Activated CD4-positive, alpha-beta memory T cell treated with anti-CD3 and anti-CD28 coated beads, Interleukin-2, amount 10 ng/mL, durations not matched to agents 7 days and 5 days (primary cell): ENCODE measurements at places on chromosomes 2 and 18.

- DNase-seq: peak; percentile 11
Measured at GRCh38 chr2:241777686-241778627, 1.3 kb downstream of the GAL3ST2 start.

DNA sequence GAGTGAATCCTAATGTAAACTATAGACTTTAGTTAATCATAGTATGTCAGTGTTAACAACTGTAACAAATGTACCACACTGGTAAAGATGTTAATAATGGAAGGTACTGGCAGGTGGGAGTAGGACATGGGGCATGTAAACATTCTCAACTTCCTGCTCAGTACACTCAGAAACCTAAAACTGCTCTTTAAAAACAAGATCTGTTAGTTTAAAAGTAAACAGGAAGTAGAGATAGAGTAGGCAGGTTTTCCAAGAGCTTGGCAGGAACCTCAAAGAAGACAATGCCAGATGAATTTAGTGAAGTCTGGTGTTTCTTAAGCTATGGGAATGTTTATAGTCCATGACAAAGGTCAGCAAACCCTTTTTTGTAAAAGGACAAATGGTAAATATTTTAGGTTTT lies 46.6 kb downstream of the CCDC138 start:
- no peak for DNase-seq

DNA sequence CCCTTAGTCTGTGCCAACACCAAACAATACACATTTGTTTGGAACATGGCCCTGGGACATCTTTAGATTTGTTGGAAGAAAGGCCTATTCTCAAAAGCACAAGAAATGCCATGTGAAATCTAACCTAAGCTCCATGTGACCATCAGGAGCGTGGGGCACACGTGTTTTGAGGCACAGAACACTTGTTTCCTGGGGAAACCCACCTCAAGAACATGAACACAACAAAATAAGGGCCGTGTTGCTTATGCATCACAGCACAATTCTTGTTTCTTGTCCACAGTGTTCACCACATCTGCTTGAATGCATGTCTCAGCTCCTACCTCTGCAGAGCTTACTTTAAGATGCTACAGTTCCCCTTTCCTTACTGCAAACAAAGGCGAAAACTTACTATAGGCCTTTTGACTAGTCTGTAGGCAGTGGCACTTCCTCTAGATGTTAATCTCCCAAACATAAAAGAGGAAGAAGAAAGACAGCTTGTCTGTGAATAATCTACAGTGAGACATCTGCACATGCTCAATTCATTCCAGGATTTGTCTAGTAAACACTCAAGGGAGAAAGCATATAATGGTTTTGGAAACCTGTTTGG lies 165.0 kb downstream of the ANKRD44 start:
- no peak for DNase-seq

DNA sequence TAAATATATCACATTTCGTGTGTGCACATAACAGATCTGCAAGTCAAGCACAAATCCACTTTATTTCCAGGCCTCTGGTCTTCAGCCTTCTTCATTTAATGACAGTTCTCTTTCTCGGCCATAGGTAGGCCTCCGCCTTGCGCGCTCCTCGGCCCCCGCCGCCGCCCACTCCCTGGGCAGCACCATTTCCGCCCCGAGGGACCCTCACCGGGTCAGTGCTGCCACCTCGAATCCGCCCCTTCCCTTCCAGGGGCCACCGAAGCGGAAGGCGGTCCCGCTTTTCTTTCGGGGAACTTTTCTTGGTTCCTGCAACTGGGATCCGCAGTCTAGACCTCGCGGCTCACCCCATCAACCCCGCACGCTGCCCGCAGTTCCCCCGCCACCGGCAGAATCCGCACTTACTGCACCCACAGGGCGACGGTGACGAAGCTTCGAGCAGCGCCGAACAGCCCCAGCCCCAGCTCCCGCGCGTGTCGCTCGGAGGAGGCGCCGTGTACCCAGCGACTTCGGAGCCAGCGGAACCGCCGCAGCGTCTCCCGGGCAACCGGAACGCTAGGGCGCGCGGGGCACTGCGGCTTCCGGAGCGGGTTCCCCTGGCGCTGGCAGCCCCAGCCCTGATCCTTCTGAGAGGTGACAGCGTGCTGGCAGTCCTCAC lies at the start of gene CDKL4:
Gene CDKL4 (minus strand): TSS at position 502 of the 655 bp plus-strand sequence.
- peak; percentile 57 for DNase-seq

- no peak for DNase-seq
Measured at GRCh38 chr2:64708829-64709228, 55.1 kb upstream of the SERTAD2 start.

- no peak for DNase-seq
Measured at GRCh38 chr2:7692657-7693161, 775.5 kb downstream of the RNF144A start.

- no peak for DNase-seq
Measured at GRCh38 chr2:8671802-8672201, 10.1 kb upstream of the ID2 start.

DNA sequence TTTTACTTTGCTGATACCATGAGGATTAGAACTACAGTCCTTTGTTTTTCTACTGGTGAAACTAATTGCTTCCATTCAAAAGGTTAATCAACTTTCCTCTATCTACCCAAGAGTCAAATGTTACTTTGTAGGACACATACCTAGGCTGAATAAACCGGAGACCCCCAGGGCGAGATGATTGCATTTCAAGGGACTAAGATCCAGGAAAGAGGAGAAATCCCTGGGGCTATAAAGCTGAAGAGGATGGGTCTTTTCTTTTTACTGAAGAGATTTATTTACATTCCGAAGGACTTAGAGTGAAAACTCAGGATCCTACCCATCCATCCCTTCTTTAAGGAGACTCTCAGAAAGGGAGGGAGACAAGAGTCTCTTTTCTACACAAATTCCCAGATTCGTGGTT lies 331.9 kb downstream of the CDH19 start:
- no peak for DNase-seq

DNA sequence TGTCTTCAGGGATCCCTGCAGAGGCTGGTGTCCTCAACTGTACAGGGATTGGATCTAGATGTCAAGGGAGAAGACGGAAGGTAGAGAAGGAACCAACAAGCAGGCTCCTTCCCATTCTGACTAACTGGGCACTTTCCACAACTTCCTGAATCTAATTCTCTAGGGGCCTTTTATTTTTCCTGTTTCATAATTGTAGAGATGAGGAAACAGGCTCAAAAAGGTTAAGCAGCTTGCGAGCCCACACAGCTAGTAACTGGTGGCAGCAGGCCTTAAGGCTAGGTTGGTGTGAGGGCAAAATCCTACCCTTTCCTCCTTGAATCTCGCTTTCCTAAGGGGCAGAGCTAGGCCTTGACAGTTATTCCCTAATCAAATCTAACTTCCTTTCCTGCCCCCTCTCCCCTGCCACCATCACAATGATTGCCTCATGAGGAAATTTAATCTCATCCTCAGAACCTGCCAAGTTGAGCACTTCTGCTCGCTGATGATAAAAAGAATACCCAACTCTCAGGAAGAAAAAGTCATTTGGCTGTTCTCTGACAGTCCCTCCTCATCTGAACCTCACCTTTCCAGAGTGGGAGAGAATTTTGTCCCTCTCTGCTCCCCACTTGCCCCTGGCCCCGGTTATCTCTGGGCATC lies 35.7 kb upstream of the POLE4 start:
- no peak for DNase-seq

- no peak for DNase-seq
Measured at GRCh38 chr2:43402452-43402937, 176.1 kb upstream of the ZFP36L2 start.

- no peak for DNase-seq
Measured at GRCh38 chr2:128772671-128773070, 454.0 kb upstream of the HS6ST1 start.

- no peak for DNase-seq
Measured at GRCh38 chr18:41121116-41121826, 833.8 kb upstream of the PIK3C3 start.

GRCh38 chr2:109623923-109624322 lies 9.8 kb downstream of the SOWAHC start:
- no peak for DNase-seq

GRCh38 chr2:129895526-129896082 lies 83.9 kb upstream of the RAB6C start:
- no peak for DNase-seq

GRCh38 chr2:25897506-25897905 lies 19.2 kb upstream of the ASXL2 start:
- no peak for DNase-seq

- DNase-seq: no peak
Measured at GRCh38 chr2:29527947-29528346, 393.4 kb downstream of the ALK start.

DNA sequence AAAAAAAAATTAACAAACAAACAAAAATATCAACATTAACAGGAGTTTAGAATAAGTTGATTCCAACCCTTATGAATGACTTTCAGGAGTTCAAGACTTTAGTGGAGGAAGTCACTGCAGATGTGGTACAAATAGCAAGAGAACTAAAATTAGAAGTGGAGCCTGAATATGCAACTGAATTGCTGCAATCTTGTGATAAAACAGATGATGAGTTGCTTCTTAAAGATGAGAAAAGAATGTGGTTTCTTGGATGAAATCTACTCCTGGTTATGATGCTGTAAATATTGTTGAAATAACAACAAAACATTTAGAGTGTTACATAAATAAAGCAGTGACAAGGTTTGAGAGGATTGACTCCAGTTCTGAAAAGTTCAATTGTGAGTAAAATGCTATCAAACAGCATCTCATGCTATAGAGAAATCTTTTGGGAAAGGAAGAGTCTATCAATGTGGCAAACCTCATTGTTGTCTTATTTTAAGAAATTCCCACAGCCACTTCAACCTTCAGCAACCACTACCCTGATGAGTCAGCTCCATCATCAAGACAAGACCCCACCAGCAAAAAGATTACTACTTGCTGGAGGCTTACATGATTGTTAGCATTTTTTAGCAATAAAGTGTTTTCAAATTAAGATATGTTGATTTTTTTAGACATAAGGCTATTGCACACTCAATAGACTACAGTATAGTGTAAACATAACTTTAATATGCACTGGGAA lies 42.7 kb upstream of the TAF4B start:
- DNase-seq: no peak

DNA sequence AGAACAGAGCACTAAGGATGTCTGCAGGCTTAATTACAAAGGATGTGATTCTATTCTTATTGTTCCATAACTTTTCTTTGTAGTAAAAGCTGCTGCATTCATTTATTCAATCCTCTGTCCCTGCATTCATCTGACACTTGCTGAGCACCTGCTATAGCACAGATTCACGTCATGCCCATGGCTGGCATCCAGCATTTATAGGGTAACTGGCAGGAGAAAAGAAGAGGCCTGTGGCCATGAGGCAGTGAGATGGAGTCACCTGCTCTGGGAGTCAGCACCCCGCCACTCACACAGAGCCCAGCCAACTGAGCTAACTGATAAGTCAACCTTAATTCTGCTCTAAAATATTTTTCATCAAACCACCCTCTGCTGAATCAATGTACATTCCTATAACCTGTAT lies 18.3 kb upstream of the CDC42EP3 start:
- DNase-seq: no peak

DNA sequence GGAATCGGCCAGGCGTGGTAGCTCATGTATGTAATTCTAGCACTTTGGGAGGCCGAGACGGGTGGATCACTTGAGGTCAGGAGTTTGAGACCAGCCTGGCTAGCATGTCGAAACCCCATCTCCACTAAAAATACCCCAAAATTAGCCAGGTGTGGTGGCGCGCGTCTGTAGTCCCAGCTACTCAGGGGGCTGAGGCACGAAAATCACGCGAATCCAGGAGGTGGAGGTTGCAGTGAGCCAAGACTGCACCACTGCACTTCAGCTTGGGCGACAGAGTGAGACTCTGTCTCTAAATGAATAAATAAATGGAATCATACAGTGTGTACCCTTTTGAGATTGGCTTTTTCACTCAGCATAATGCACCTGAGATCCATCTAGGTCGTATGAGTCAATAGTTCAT lies 19.4 kb upstream of the TTC39C start:
- DNase-seq: no peak

GRCh38 chr18:2515908-2516625 lies 55.2 kb downstream of the METTL4 start:
- DNase-seq: no peak

DNA sequence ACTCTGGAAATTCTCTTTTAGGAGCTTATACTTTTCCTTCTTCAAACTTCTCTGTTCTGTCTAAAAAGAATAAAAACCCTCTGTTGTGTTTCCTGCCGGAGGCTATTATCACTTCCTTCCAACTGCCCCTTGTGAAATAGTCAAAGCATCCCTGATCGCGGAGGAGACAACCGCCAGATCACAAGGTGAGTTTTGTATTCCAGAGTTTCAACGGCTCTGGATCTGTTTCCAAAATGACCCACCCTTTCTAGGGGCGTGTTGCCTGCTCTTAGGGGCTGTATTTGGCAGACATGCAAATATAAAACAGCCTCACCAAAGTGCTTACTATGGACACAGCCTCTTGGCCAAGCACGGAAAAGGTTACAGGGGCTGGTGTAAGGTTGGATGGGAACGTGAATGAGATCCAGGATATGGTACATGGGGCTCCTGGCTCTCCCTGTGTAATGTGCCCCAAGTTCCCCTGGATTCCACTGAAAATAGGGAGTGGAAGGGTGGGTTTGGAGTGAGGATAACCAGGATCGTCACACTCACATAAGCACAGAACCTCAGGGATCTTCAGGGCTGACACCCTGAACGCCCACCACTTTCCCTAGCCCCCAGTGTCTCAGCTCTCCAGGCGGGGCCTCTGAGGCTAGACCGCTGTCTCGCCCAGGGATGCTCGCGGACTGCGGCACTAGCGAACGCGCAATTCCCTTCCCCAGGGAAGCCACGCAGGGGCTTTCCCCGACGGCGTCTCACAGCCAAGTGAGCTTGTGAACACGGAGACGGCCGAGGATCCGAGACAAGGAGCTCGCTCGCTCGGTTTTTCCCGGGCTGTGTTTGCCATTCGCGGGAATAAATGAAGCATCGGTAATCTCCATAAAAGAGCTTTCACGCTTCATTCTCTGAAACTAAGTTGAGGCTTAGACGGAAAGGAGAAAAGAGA lies 14.4 kb downstream of the EN1 start:
- DNase-seq: no peak

GRCh38 chr2:111951486-111951885 lies 53.1 kb downstream of the MERTK start:
- no peak for DNase-seq

GRCh38 chr2:167240671-167241070 lies 352.4 kb downstream of the XIRP2 start:
- DNase-seq: no peak

GRCh38 chr18:13226533-13227144 lies 8.1 kb downstream of the LDLRAD4 start:
- DNase-seq: no peak
